ENCODE measurements at places on chromosomes 2 and 18.

DNA sequence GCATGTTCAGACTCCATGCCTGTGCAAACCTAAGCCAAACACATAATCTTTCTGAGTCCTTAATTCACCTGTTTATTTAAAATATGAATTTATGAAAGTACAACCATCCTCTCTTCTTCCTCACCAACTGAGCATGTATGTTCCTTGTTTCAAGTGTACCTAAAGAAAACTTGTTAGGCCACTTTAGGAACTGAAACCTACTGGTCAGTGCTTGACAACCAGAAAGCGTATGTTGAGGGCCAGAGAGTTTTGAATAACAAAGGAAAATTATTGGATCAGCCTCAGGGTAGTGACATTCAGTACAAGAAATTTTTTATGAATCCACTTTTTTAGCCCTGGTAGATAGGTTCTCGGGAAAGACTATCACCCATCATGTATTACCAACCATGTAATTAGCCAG is 847.6 kb upstream of the CELF4 start:
- no peak for DNase-seq

GRCh38 chr2:240162531-240162930 is 22.1 kb upstream of the OTOS start:
- no peak for DNase-seq

- peak; percentile 78 for DNase-seq
Measured at GRCh38 chr2:217256251-217256650, 396.4 kb upstream of the TNP1 start.

- no peak for DNase-seq
Measured at GRCh38 chr2:188320861-188321260, 29.2 kb downstream of the GULP1 start.

DNA sequence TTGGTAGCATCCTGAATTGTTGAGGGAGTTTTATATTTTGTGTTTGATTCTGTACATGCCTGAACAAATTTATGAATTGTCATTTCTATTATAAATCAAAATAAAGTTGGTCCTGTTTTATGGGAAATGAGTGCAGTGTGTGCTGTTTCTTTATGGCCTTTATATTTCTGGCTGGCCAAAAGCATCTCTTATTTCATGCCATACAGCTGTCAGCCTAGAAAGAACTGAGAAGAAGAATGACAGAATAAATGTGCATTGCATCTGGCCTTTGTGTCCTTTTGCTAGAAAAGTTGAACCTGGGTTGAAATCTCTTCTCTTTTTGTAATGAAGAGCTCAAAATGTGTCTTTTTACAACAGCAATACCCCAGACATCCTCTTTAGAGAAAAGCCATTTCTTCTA is 474.7 kb upstream of the LRATD1 start:
- no peak for DNase-seq

GRCh38 chr2:134717286-134718022 is 1.3 kb downstream of the TMEM163 start:
- DNase-seq = no peak

GRCh38 chr2:33321236-33321771 is 155.1 kb upstream of the RASGRP3 start:
- peak; percentile 71 for DNase-seq

GRCh38 chr2:41414486-41415230 is 633.2 kb upstream of the PKDCC start:
- DNase-seq = peak; percentile 32

DNA sequence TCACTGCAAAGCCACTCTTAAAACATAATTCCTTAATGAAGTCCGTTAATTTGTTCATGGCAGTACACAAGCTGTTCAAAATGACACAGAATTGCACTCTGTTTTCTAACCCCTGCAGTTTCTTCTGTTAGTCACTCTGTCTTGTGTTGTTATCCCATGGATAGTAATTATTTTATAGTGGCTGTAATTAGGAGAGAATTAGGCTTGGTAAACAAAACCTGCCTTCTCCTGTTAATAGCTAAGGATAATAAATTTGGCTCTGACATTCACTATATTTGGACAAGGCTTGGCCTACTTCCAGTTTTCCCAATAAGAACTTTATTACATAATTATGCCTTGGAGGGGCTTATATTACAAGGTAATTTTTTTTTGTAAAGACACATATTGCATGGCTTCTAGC is 330.3 kb upstream of the FIGN start:
- DNase-seq = no peak

DNA sequence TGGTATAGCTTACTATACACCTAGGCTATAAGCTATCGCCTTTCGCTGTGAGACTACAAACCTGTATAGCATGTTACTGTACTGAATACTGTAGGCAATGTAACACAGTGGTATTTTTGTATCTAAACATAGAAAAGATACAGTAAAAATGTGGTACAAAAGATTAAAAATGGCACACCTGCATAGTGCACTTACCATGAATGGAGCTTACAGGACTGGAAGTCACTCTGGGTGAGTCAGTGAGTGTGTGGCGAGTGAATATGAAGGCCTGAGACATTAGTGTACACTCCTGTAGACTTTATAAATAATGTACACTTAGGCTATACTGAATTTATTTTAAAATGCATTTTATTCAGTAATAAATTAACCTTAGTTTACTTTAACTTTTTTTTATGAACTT is 258.2 kb upstream of the SP5 start:
- no peak for DNase-seq

- no peak for DNase-seq
Measured at GRCh38 chr2:65579506-65580235, 147.3 kb upstream of the SPRED2 start.

DNA sequence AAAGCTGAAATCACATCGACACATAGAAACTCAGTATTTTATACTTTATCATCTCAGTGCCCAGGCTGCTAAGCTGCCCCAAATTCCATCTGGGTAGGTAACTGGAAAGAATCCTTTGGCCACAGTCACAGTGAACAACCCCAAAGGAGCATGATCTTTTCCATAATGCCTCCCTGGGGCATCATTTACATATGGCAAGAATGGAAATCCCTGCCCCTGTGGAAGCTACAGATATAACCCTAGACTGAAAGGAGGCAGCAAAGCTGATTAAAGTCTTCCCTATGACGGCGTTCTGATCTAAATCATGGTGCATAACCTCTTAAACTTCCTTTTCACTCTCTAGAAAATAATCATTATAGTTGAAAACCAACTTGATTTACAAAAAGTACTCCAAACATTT is 41.5 kb downstream of the MAP3K19 start:
- DNase-seq = no peak

DNA sequence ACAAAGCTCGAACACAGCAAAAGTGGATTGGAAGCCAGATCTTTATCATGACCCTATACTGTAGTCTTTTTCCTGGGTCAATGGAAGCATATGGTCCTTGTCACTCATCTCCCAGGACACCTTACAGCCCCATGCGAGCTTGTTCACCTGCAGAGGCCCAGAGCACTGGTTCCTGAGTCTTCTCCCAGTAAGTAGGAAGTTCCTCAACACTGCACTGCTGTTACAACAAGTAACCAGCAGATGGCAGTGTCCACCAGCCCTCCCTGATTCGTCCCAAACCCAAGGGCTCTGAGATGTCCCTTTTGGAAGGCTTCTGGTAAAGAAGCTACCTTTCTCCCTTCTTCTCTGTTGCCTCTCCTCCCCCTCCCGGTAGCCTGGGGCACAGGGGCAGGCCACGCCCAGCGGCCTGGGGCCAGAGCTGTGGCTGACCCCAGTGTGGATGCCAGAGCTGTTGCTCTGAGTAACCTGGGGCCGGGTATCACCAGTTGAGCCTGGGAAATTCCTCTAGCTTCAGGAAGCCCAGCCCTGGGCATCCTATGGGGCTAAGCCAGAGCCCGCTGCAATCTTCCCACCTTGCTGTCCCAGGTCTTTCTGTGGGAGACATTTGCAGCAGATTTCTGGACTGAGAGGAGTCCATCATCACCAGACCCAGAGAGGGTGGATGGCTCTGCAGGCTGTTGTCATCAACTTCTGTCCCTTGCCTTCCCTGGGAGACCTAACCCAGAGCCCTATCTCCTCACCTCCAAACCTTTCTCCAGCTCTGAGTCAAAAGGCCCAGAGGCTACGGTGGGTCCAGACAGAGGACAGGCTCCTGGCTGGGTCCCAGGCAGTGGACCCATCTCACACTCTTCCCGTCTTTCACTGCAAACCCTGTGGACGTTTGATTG is 5.3 kb upstream of the GDF7 start:
- peak; percentile 66 for DNase-seq

DNA sequence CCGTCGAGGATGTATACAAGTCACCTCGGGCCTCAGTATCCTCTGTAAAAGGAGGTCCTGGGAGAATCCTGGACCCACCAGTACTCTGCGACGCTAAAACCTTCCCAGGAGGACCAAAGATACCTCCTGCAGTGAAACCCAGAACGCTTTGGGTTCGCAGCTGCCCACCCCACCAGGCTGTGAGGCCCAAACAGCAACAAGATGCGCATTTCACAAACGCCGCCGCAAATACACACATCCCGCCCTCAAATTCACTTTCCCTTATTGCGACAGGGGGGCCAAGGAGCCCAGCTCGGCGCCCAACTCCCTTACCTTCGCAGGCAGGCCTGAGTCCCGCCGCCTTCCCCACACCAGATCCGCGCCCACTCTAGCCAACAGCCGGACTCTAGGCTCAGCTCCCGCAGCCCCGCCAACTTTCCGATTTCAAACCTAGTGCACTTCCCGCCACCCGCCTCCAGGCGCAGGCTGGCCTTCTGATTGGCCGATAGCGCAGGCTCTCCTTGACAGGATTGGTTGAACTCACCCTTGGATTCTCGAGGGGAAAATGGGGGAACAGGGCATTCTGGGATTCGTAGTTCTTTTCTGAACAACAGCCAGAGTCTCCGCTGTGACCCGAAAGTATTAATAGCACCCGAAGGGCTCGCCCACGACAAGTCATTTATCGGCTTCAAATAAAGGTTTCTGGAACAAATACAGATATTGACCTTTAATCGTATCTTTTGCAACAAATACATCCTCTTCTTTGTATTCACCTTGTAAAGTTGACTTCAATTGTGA is at the start of gene SPC25:
TSS of gene SPC25 (minus strand) at position 425 of the 777 bp plus-strand sequence. CDS start 911 bp downstream, outside the sequence.
- peak; percentile 92 for DNase-seq

GRCh38 chr2:85890522-85891176 is 1.9 kb upstream of the ST3GAL5 start:
- DNase-seq = no peak

DNA sequence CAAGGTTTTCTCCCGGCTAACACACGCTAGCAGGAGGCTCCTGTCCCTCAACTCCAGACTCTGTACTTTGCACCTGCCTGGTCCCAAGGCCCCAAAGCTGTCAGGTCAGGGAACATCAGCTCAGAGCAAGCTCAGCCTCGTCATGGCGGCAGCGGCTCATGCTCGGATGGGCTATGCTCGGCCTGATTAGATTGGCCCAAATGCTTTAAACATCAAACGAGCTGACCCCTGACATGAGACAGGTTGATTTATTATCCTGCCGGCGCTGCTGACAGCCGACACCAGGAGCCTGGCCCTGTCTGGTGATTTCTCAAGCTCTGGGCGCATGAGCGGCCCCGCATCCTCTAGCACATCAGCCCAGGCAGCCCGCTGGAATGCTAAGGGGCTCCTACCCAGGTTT is 436.4 kb downstream of the EIPR1 start:
- DNase-seq = no peak

Data from LHCN-M2 (cell line).